Stimulated activated CD4-positive, alpha-beta T cell treated with anti-CD3 and anti-CD28 coated beads, Interleukin-4, amount 100 ng/mL, for 4 hours (primary cell): ENCODE measurements at places on chromosomes 5 and 9.
A peak's percentile ranks its signal among the peaks of the same experiment; 100 is the strongest.

DNA sequence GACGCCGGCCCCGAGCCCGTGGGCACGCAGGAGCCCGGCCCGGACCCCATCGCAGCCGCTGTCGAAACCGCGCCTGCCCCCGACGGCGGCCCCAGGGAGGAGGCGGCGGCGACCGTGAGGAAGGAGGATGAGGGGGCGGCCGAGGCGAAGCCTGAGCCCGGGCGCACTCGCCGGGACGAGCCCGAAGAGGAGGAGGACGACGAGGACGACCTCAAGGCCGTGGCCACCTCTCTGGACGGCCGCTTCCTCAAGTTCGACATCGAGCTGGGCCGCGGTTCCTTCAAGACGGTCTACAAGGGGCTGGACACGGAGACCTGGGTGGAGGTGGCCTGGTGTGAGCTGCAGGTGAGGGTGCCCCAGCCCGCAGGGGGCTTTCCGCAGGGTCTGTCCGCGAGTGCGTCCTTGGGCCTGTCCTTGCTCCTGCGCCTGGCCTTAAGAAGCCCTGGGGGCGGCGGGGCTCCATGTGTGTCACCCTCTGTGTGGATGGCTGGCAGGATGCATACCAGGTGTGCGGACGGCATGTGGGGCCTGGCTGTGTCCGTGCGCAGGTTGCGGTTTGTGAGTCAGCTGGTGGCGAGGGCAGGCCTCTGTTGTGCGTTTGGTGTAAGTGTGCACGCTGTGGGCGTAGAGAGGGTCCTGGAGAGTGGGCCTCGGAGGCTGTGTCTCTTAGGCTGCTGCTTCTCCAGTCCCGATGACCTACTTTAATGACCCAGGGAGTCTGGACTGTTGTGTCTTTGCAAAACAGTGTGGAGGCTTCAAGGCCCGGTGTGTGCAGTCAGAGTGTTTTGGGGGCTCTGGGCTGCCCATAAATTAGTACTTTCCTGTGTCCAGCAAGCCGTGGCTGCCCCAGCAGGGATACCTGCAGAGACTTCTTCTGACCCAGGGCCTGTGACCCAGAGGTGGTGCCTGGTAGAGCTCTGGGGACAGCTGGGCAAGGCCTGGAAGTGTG, 1.6 kb downstream of the WNK2 start:
- no peak for DNase-seq

DNA sequence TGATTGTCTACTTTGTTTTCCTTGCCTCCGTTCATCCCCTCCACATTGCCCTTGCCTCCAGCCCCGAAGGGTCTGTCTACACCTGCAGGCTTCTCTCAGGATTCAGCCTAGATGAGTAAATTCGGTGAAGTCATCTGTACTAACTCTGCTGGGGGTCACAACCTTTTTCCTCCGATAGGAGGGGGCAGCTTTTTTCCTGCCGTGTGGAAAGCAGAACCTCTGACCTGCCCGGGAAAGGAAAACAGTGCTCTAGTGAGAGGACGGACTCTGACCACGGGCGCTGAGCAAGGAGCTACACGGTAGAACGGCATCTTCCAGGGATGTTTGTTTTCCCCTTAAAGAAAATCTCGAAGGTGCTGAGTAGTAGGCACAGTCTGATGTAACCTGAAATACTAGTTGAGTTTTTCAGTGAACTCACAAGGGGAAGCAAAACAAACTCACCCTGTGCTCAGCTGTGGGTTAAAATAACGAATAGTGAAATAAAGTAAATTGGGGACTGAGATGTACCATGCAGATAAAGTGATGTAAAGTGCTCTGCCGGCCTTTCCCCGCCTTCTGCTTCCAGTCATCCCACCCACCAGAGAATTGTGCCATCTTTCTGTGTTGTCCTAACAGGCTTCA, 281.8 kb downstream of the AOPEP start:
- DNase-seq, result no peak

DNA sequence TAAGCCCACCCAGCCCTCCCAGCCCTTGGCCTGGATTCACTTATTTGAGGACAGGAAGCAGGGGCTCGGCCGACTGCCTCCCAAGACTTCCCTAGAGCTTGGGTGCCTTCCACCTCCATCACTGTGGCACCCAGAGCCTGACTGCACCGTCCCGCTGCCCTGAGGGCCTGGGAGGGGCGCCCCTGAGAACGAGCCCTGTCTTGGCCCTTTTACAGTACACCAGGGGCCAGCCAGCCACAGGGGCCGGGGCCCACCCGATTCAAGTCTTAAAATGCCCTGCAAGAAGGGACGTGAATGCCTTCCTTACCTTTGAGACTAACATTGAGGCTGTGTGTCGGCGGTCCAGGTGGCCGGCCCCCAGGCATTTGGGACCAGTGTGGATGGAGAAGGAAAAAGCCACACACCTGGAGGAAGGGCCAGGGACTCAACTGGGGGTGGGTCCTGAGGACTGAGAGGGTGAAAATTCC, 16.8 kb downstream of the FAM78A start:
- DNase-seq, result no peak

DNA sequence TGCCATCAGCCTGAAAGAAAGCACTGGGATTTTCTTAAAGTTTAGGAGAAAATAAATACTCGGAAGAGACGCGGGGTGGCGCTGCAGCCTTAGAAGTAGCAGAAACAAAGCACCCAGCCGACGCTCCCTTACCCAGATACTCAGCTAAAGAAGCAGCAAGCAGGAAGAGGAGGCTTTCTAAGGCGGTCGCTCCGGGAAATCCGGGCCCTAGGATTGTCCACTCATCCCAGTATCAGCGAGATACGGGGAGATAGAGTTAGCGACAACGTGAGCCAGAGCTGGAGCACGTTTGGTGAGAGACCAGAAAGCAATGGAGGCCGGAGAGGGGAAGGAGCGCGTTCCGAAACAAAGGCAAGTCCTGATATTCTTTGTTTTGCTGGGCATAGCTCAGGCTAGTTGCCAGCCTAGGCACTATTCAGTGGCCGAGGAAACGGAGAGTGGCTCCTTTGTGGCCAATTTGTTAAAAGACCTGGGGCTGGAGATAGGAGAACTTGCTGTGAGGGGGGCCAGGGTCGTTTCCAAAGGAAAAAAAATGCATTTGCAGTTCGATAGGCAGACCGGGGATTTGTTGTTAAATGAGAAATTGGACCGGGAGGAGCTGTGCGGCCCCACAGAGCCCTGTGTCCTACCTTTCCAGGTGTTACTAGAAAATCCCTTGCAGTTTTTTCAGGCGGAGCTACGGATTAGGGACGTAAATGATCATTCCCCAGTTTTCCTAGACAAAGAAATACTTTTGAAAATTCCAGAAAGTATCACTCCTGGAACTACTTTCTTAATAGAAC, at the start of gene PCDHB2:
Gene PCDHB2 (plus strand): TSS at position 135 of the 782 bp plus-strand sequence. CDS start 176 bp downstream, at position 311.
- DNase-seq, result no peak

DNA sequence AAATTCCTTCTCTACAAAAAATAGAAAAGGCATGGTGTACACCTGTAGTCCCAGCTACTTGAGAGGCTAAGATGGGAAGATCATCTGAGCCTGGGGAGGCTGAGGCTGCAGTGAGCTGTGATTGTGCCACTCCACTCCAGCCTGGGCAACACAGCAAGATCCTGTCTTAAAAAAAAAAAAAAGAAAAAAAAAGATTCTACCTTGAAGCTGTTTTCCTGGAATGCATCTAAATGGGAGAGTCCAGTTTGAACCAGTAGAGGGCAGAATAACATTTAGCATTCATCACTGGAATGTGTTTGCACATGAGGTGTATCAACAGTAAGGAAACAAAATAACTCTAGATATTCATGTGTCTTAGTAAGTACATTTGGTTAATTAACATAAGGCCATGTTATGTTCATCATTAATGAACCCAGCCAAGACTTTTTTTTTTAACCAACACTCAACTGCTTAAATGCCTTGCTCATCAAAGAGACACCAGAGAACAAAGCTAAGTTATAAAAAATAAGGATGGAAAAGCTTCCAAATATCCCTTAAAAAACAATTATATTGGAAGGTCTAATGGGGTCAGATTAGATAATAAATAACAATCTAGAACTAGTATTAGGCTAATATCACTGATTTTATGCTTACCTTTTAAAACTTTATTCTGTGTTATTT, 16.1 kb downstream of the IFNE start:
- DNase-seq, result no peak

- DNase-seq, result no peak
Observed at GRCh38 chr5:124736805-124737188, 9.6 kb downstream of the ZNF608 start.

DNA sequence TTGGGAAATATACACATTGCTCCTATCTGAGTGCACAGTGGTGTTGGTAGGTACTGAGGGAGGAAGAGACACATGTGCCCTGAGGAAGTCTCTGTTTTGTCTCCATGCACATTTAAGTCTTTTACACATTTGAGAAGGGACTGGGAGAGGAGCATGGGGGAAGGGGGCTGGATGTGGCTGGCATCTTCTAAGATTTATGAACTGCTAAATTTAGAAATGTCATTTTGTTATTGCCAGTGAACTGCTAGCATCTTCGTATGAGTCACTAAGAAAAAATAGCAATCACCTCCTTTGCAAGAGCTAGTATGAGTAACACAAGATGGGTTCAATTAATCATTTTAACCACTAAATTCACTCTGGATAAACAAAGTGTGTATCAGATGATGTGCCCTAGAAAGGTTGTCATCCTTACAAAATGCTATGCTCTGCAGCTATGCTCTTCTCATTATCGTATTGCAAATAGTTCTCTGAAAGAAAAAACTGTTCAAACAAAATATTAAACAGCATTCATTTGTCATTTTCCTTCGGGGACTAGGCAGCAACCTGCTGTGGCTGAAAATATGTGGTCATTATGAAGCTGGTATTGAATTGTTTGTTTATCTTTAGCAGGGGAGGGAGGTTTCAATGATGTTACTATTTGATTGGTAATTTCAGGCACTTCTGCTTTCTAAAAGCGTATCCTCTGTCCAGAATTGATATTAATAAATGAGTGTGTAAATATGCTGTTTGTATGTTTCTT, 236.5 kb downstream of the DMRTA1 start:
- DNase-seq, result no peak

DNA sequence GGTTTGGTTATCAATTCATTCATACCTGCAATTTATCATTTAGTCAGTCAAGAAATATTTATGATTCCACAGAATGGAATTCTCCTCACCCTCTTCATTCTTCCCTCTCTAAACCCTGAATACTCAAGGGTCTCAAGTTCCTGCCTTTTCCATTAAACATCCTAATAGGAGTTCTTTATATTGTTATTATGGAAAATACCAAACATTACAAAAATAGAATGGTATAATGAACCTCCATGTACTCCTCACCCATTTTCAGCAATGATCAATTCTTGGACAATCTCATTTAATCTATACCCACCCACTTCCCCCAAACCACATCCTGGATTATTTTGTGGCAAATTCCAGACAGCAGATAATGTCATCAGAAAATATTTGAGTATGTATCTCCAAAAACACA, 74.5 kb downstream of the ADAMTS12 start:
- no peak for DNase-seq

DNA sequence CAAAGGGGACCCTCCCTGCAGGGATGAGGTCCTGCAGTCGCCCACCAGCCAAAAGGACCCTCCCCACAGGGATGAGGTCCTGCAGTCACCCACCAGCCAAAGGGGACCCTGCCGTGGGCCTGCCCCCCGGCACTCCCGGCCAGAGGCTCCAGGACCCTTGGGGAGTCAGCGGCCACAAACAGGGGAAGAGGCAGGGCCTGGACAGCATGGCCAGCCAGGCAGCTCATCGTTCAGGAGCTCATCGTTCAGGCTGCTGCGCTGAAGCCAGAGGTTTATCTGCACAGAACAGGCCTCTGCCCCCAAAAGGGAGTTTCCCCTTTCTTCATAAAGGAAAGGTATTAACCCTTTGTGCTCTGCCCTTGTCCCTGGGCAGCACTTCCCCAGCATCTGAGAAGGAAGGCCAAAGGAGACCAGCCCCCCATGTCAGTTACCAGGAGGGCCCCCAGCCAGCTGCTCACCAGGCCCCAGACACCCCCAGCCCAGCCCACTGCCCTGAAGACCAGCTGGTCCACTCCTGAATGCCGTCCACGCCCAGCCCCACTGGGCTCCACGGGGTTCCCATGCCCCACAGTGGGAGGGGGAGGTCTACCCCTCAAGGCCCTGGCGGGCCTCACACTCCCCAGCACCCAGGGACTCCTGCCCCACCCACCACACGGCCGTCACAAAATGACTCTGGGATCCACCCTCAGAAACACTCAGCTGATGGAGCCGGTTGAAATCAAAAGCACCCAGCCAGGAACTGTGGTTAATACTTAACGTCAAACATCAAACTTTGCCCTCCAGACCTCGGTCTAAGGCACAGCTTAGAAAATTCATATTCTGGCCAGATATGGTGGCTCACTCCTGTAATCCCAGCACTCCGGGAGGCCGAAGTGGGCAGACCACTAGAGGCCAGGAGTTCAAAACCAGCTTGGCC, 6.3 kb downstream of the SLC12A7 start:
- DNase-seq, result peak; percentile 23

DNA sequence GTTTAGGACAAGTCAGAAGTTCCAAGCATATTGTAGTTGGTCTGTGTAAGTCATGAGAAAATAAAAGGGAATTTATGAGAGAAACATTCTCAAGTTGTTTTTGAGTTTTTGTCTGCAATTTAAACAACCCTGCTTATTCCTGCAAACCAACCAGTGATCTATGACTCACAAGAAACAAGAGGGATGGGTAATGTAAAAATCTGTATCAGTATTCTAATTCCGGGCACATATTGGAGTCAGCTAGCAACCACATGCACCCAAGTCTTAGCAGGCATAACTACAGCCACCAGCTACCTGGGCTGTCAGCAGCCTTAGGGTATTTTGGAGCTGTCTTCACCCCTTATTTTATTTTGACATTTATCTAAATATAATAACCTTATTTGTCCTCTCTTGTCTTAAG, 128.7 kb upstream of the APC start:
- DNase-seq, result no peak

- no peak for DNase-seq
Observed at GRCh38 chr5:164687391-164687790, 1182.0 kb downstream of the MAT2B start.

- no peak for DNase-seq
Observed at GRCh38 chr5:13350767-13351166, 593.7 kb downstream of the DNAH5 start.

GRCh38 chr5:32572778-32573480, 12.4 kb upstream of the SUB1 start:
- no peak for DNase-seq

DNA sequence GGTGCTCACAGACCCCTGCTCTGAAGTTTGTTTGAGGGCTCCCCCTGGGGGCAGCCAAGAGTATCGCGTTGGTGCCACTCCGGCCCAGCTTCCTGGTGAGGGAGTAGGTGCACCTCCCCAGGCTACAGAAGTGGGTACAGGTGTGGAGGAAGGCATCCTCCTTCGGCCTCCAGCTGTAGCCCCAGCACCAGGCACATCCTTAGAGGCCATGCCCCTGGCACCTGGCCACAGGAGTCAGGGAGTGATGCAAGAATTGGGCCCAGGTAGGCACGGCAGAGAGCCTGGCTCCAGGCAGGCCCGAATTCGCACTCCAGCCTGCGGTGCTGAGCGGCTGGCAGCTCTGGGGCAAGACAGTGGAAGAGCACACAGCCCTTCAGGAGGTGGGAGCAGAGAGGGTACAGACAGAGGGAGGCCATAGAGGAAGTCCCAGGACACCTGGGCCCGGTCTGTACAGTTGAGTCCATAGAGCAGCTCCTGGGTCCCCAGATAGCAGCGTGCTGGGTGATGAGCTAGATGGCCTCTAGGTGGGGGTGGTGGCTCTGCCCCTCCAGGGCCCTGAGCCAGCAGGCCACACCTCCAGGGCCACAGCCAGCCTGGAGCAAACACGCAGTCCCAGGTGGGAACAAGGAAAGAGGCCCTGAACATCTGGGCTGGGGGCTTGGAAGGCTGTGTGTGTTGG, 2.4 kb downstream of the SAPCD2 start:
- peak; percentile 83 for DNase-seq

GRCh38 chr9:70861797-70862196, 259.6 kb downstream of the TRPM3 start:
- no peak for DNase-seq
